ENCODE measurements at places on chromosomes 2 and 18. TPM values are rescaled to one million over a fixed set of nuclear protein-coding genes. Genes with fewer than 3 reads are reported as not detected.

TSHZ1 gene
- total RNA-seq = 21.5 TPM

MDH1B gene
- 0.25 TPM for total RNA-seq

GPAT2 gene
- total RNA-seq = 1.3 TPM

SPATS2L gene
- 4.4 TPM for total RNA-seq

ACADL gene
- not detected for total RNA-seq

TRIM43 gene
- total RNA-seq = not detected

GRCh38 chr18:22667616-22668422 lies 250.1 kb upstream of the CTAGE1 start:
- no peak overlapping the region for H3K4me3 ChIP-seq
- H3K27ac ChIP-seq = no peak overlapping the region
- H3K4me1 ChIP-seq = no peaks in the 10 kb centered on the region
- no peaks in the 10 kb centered on the region for H3K36me3 ChIP-seq
- DNase-seq = no peak

- no peaks in the 10 kb centered on the region for H3K36me3 ChIP-seq
- peaks cover 17% of the 10 kb centered on the region for H3K4me1 ChIP-seq
- H3K27me3 ChIP-seq = no peaks in the 10 kb centered on the region
- DNase-seq = no peak
- no peak overlapping the region for H3K4me3 ChIP-seq
Measured at GRCh38 chr2:98803405-98804264, 72.7 kb upstream of the MGAT4A start.

DNA sequence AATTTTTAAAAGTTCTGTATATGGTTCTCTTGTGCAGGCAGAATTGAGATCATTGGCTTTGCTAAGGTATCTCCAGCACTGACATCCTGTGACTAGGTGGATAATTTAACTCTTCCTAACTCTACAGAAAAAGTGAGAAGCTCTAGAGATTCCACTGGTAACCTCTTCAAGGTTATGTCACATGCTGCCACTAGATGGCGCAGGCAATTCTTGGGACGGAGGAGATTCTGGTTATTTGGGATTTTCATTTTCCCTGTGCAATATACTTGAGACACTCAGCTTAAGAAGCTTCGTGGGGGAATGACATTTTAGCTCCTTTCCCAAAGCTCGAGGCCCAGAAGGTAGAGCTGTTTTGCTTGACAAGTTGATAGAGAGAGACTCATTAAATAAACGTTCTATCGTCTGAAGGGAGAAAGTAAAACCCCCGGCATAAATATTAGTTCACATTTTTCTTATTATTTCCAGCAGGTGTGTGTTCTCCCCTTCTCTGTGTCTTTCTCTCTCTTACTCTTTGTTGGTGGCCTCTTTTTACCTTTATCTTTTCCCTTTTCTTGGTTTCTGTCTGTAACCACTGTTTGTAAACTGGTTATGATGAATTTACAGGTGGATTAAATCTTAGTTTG lies 26.6 kb upstream of the LANCL1 start:
- peaks cover 5% of the 10 kb centered on the region for H3K27me3 ChIP-seq
- H3K36me3 ChIP-seq = no peaks in the 10 kb centered on the region
- H3K4me3 ChIP-seq = no peak overlapping the region
- H3K4me1 ChIP-seq = no peaks in the 10 kb centered on the region
- no peak overlapping the region for H3K27ac ChIP-seq

DNA sequence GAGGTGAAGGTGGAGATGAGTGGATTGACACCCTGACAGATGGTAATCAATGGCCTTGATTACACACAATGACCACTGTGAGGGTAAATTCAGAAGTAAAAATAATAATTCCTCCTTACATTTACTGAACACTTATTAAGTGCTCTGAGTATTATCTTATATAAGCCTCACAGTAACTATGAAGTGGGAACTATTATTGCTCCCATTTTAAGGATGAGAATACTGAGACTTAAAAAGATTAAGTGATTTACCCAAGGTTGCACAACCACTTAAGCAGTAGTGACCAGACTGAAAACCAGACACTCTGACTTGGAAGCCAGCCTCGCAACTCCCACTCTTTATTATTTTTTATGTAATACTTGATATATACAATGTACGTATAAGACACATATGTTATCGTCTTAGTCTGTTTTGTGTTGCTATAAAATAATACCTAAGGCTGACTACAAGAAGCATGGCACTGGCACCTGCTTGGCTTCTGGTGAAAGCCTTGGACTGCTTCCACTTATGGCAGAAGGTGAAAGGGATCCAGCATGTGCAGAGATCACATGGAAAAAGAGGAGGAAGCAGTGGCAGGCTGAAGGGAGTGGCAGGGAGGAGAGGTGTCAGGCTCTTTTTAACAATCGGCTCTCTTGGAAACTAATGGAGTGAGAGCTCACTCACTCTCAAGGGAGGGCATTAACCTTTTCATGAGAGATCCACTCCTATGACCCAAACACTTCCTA lies 41.5 kb upstream of the C1D start:
- H3K27me3 ChIP-seq = no peaks in the 10 kb centered on the region
- no peak overlapping the region for H3K27ac ChIP-seq
- H3K4me1 ChIP-seq = no peaks in the 10 kb centered on the region
- H3K4me3 ChIP-seq = no peak overlapping the region

DNA sequence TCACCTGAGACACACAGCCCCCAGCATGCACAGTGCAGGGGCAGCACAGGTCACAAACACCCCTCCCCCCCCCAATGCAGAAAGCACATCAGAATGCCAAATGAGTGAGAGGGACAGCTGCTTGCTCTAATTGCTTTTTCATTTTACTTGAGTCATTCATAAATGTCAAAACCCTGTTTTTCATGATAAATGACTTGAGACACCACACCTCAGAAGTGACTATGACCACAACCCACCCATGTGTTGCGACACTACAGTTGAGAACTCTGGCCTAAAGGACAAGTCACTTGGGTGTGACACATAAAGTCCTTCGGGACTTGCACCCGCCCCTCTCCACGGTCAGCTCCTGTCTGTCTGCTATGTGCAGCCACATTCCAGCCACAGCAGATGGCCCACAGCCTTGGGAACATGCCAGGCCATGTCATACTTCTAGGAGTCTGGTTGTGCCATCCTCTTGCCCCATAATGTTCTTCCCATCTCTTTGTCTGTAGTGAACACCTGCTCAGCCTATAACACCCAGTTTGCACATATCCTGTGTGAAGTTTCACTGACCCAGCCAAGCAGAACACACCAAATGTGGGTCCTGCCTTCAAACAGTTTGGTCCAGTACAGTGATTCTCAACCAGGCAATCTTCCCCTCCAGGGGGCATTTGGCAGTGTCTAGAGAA lies 30.2 kb upstream of the RIOK3 start:
- no peak overlapping the region for H3K27ac ChIP-seq
- peaks cover 3% of the 10 kb centered on the region for H3K4me1 ChIP-seq
- no peak overlapping the region for H3K4me3 ChIP-seq
- no peaks in the 10 kb centered on the region for H3K27me3 ChIP-seq

DNA sequence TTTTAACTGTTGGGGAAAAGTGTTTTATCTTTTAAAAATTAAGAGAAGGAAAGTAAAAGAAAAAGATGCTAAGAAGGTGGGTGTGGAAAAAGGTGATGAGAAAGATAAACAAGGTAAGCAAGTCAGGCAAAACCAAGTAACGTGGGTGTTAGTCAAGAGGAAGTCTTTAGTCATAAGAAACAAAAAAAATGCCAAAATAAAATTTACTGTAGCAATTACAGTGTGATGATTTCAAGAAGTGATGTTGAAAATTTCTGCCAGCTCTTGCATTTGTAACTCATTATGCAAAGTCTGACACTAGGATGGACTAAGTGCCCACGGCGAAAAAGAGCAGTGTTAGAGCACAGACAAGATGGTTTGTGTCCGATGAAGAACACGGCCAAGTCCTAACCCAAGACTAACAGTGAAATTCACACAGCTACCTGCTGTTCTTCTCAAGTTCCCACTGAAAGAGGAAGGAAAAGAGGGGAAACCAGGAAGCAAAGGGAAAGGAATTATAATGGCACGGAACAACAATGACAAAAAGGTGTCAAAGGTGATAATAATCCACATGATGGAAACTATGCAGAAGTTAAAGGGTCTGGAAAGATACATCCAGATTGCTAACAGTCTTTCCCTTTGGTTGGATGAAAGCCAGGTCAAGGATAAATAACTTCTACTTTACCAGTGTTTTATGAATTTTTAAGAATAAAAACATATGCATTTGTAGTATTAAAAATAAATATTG lies 34.1 kb downstream of the NOL10 start:
- no peak overlapping the region for H3K27ac ChIP-seq
- H3K27me3 ChIP-seq = no peaks in the 10 kb centered on the region
- no peak for DNase-seq
- peaks cover 75% of the 10 kb centered on the region for H3K36me3 ChIP-seq

- no peaks in the 10 kb centered on the region for H3K4me1 ChIP-seq
- no peak overlapping the region for H3K27ac ChIP-seq
- DNase-seq = no peak
- H3K36me3 ChIP-seq = no peaks in the 10 kb centered on the region
- H3K4me3 ChIP-seq = no peak overlapping the region
- no peaks in the 10 kb centered on the region for H3K27me3 ChIP-seq
Measured at GRCh38 chr2:172962824-172963223, 112.8 kb upstream of the MAP3K20 start.

DNA sequence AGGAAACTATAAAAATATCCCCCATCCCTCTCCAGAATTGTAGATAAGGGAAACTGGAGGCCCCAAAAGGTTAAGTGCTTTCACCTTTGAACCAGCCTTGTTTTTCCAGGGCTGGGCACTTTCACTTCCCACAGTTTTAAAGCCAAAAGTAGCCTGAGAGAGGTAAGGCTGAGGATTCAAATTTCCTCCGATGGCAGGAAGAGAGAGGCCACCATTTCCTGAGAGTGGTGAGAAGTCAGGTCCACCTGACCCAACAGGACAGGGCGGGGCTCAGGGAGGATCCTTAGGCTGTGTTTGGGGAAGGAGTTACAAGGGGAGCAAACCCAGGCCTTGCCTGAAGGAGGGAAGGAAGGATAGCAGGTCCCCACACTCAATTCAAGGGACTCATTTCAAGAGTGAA lies 4.7 kb upstream of the TEX261 start:
- H3K27me3 ChIP-seq = no peaks in the 10 kb centered on the region
- H3K36me3 ChIP-seq = no peaks in the 10 kb centered on the region
- H3K4me3 ChIP-seq = no peak overlapping the region
- no peak overlapping the region for H3K27ac ChIP-seq
- peaks cover 19% of the 10 kb centered on the region for H3K4me1 ChIP-seq
